Activated T-cell treated with anti-CD3 and anti-CD28 coated beads, Interleukin-2, amount 50 U/mL, for 72 hours (primary cell): ENCODE measurements at places on chromosomes 16 and 17.

GRCh38 chr16:86083382-86084002, 184.5 kb downstream of the IRF8 start:
- no peak for DNase-seq

DNA sequence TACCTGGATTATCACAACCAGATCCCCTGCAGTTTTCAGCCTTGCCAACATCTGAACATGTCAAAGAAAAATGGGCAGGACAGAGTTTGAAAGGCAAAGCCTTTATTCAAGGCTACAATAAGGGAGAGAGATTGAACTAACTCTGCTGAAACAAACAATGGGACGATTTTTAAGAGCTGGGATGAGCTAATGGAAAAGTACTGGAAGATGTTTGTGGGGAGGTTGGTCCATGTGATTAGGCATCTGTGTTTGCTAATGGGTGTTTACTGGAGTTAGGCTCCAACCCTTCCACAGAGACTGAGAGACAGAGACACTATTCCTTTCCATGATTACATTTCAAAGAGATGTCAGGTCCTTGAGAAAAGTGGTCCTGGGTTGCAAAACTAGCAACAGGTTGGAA, 35.0 kb upstream of the HSBP1 start:
- no peak for DNase-seq

DNA sequence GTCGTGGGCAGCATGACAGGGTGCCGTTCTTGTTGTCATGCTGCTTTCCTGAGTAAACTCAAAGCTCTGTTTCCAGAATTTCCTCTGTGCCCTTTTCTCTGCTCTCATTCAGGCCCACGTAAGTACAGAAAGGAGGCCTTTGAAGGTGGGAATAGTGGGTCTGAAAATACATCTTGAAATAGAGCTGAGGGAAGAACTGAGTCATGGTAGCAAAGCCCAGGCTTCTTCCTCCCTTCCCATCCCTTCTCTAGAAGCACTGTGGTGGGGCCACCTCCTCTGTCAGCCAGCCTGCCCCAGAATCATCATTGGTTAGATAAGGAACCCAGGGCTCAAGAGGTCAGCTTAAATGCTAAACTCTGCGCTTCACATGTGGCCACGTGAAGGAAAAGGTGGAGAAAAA, 9.4 kb downstream of the CTRL start:
- no peak for DNase-seq

- no peak for DNase-seq
These were observed 8.3 kb downstream of the SLC35G3 start for GRCh38 chr17:35185849-35186248.

DNA sequence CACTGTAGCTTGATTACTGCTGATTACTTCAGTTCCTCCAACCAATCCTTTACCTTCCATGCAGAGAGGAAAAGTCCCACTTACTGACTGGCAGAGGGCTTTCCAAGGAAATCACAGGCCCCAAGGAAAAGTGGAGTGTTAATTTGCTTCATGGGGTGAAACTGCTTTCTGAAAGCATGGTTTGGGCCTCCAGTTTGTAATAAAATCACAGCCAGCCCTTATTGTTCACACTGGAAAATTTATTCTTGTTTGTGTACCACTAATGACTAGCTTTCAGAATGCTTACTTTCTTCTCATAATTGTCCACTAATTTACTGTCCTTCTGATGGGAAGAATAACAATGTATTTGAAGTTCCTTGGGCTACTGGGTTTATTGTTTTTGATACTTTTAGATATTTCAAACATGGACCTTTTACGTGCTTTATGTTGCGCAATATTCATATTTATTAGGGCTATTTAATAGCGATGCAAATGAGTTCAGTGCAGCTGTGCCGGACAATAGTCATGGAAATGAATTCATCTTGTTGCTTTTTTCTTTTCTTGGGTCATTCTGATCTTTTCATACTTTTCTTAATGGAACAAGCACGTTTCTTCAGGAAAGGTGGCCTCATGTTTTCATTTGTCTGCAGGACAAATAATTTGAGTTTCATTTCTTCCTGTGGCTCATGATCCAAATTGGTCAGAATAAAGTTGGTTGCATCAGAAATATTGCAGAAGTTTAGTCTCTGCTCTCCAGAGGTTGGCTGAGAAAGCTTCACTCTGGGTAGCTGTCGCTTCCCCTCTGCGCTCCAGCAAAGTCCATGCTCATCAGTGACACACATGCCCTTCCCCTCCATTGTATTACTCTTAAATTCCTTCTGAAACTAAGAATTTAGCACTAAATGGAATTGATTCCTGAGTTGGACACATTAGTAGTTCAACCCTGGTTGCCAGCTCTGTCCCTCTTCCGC, 128.7 kb downstream of the PRKCA start:
- DNase-seq, result no peak

DNA sequence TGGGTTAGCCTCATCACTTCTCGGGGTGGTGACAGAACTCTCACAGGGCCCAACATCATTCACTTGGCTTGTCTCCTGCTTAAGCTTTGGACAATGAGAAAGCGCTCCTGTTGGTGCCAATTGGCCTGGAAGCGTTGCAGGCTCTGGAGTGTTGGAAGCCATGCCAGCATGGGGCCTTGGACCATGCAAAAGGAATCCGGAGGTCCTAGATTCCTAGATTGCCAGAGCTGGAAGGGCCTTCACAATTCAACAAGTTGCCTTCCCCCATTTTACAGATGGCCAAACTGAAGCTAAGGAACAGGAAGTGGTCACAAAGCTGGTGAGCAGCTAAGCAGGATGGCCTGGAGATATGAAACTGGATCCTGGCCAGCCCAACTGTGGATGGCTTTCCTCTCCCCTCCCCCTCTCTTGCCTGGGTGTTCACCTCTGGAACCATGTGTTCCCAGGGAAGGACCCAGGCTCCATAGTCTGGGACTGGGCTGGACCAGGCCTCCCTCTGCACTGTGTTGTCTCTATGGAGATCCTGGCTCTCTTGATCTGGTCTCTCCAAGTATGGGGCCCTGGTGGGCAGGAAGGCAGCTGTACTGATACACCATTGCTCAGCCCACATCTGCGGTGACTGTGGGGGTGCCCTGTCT, 6.0 kb upstream of the IGFBP4 start:
- no peak for DNase-seq

- DNase-seq, result no peak
These were observed 16.6 kb upstream of the NOS2 start for GRCh38 chr17:27816946-27817345.

DNA sequence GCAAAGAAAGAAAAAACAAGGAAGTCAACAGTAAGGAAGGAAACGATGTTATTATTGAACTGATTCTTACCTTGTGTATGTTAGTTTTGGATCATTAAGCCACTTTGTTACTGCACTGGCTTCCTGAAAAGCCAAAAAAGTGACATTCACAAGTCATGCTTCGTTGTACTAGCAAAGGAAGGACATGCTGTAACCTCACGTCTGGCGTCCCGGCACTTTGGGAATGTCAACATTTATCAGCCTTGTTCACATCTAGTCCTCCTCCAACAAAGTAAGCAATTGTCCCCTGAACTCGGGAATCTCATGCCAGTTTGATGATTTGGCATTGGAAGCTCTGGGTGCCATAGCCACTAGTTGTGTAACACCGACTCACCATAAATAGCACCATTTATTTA, 731 bp upstream of the MKS1 start:
- no peak for DNase-seq

DNA sequence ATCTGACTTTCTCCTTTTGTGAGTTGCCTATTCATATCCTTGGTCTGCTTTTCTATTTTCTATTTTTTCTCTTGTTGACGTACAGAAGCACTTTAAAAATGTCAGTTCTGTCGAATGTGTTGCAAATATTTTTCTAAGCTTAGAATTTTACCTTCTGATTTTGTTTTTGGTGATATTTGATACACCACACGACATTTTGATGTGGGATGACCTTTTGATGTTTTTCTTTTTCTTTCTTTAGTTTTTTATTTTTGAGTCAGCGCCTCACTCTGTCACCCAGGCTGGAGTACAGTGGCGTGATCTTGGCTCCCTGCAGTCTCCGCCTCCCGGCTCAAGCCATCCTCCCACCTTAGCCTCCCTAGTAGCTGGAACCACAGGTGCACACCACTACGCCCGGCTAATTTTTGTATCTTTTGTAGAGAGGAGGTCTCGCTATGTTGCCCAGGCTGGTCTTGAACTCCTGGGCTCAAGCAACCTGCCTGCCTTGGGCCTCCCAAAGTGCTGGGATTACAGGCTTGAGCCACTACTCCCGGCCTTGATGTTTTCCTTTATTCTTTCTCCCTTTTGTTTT, 39.6 kb downstream of the WSB1 start:
- peak; percentile 17 for DNase-seq

- DNase-seq, result no peak
These were observed 22.7 kb downstream of the FAM83G start for GRCh38 chr17:18981642-18982424.
